Fibroblast of mammary gland (primary cell): ENCODE measurements at places on chromosomes 5 and 9.
A peak's percentile ranks its signal among the peaks of the same experiment; 100 is the strongest.

DNA sequence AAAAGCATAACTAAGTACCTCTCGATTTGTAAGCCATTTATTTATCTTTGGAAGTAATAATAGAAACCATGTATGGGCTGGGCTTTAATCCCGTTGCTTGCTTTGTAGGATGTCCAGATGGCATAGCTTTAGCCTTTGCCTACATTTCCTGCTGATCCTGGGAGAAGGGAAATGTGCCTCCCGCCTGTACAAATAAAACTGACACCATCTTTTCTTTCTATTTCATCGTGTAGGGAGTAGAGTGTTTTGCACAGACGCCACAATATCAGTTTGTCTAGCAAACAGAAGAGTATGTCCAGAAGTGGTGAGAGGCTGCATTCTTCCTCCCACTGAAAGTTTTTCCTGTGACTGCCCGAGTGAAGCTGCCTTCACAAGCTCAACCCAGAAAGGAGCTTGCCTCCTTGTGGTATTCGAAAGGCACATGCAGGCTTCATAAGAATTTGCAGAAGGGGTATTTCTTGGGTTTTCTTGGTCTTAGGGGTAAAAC is 24.7 kb upstream of the TJP2 start:
- peak; percentile 65 for DNase-seq

DNA sequence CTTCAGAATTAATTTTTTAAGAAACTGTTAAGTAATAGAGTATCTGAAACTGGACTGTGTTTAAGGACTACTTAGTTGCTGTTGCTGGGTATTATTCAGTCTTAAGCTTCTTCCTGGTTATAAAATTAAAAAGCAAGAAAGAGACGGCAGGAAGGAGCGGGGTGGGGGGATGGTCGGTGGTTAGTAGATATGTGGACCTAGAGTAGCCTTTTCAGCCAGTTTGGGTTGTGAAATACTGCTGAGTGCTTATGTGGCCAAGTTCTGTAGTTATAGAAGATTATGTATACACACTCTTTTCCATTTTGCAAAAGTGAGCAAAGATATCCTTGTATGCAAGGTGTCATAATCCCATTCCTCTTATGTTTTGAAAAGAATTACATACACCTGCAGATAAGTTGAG is 28.5 kb downstream of the TRIO start:
- peak; percentile 65 for DNase-seq

DNA sequence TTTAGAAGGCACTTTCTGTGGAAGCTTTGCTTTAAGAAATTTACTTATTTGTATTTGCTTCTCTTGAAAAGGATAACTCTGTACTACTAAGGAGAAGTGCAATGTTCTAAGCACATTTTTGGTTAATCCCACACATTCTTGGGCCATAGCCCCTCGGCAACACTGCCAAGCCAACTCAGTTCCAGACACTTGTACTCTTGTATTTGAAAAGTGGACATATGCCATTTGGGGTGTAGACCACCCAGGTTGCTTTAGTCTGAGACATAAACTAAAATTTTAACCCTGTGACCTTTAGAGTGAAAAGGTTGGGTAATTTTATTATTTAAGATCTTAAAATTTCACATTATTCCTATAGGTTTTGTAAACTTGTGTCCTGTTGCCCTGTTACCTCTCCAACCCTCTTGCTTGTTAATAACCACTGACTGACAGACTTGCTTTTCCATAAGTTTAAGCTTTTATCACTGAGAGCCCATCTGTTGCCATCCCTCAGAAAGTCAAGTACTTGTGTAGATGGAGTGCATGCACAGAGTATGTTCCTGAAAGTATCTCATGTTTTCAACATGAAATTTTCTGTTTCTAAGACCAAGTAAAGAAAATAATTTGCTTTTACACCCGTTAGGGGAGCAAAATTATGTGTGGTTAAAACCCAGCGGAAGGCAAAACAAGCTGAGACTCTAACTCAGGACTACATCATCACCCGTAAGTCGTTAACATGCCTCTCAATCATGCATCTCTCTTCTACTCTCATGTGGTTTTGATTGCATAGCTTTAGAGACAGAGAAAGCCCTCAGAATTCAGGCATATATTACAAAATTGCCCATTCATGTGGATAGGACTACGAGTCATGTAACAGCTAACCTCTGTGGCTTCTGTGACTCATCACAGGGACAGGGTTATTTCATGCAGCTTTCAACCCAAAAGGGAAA is 117.3 kb downstream of the GDNF start:
- DNase-seq: peak; percentile 98

DNA sequence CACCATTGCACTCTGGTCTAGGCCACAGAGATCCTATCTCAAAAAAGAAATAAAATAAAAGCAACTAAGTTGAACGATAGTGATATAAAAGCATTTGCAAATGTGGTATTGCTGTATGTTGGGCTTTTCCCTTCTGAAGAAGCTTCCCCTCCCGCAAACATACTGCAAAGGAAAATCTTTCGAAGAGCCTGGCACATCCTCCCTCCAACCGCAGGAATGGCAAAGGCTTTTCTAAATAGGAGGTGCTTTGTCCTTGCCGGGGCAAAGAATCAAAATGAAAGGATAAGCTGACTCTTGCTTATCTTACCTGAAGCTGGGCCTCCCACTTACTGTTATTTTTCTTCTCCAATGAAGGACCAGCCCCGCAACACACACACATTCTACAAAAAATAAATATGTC is 45.8 kb downstream of the SERINC5 start:
- no peak for DNase-seq

- peak; percentile 16 for DNase-seq
Observed at GRCh38 chr5:425714-426113, 17.3 kb upstream of the EXOC3 start.

- peak; percentile 64 for DNase-seq
Observed at GRCh38 chr5:14240359-14240758, 97.2 kb downstream of the TRIO start.
